ENCODE measurements at places on chromosomes 5 and 9.

DNA sequence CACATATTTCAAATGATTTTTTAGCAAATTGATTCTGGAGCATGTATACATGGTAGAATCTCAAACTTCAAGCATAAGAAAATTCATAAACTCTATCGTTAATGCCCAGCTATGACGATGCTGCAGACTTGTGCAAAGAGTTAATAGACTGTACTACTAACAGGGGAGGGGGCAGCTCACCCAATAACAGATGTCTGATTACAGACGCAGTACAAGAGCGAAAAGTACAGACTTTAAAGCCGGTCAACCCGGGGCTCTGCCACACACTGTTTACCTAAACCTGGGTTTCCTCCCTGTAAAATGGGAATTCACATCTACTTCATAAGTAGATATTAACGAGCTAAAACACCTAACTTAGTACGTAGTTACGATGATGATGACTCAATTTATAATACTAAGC is 651 bp downstream of the TRIM23 start:
- DNase-seq: no peak

GRCh38 chr5:103033696-103034095 is 86.2 kb downstream of the GIN1 start:
- DNase-seq: no peak

GRCh38 chr5:108720391-108720790 is 27.3 kb upstream of the FER start:
- DNase-seq: no peak

DNA sequence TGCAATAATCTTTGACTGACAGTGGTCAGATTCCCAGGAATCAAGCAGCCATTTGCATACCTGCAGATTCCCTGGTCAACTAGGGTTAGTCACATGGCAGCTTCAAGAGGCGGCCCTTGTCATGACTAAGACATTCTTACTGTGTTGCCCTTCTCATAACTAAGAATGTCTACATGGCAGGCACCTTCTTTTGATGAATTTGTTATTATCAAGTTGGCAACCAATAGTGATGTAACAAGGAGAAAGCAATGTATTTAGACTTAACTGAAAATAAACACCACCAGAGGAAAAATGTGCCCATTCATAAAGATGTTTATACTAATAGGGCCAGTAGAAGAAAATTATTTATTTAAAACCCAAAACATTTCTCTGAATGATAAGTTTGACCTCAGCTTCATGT is 215.6 kb downstream of the TLE1 start:
- DNase-seq: no peak

GRCh38 chr5:36655161-36655560 is 48.8 kb downstream of the SLC1A3 start:
- DNase-seq: no peak

- no peak for DNase-seq
These were observed 138.8 kb upstream of the COL5A1 start for GRCh38 chr9:134502809-134503211.
